Cortex of kidney (tissue), 1 donor: ENCODE measurements at places on chromosomes 3 and 15.

DNA sequence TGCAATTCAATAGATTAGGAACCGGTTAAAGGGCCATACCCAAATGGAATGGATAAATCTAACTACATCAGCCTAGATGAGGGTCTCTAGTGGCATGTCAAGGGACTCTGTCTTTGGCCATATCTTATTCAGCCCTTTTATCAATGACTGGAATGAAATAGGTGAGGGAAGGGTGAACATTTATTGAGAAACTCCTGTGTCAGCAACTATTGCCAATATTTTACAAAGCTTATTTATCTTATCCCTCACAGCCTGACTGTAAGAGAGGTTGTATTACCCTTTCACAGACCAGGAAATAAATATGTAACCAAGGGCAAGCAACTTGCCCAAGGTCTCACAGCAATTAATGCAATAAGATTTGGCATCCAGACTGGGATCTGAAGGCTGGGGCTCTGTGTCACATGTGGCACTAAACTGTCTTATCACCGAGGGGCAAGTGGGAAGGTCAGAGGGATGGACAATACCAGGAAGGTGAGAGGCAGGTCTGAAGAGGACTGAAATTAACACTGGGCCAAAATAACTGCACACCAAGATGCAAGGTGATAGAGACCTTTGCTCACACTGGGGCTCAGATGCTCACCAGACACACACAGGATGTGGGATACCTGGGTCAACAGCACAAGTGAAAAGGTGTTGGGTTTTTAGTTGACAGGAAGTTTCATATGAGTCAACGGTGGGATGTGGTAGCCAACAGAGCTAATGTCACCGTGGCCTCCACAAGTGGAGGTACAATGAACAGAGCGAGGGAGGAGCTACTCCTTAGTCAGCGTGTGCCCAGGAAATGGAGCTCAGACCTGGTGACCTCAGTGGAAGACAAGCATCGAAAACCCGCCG lies 261.3 kb downstream of the RPLP1 start:
- DNase-seq, result no peak

DNA sequence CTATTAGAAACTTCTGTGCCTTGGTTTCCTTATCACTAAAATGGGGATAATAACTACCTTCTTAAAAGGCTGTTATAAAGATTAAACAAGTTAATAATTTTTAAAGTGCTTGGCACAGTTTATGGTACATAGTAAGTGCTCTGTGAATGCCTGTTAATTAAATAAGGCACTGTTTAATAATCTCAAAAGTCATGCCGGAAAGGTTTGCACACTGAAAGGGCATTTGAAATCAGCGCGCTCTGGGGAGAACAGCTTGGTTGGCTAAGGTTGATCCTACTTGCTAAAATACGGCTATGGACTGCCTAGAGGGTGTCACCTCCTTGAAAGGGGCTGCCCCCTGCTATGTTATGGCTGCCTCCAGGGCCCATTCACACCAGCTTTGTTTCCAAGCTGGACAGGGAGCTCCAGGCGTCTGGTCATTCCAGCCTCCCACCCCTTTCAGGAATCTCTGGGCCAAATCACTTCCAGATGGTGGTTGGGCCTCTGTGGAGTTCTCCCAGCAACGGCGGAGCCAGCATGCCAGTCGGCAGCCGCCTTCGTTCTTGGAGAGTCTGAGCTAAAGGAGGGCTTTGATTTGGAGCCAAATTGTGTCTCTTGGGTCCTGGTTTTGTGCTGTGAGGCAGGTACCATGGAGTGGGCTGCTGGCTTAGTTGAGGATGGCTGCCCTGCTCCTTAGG lies 5.9 kb downstream of the FLNB start:
- DNase-seq, result no peak

GRCh38 chr15:86080302-86080701 lies 631 bp downstream of the AGBL1 start:
- DNase-seq, result no peak

GRCh38 chr3:106386050-106386449 lies 517.2 kb upstream of the CBLB start:
- DNase-seq, result no peak

- DNase-seq, result no peak
Measured at GRCh38 chr3:76310667-76311066, 525.3 kb upstream of the ZNF717 start.

DNA sequence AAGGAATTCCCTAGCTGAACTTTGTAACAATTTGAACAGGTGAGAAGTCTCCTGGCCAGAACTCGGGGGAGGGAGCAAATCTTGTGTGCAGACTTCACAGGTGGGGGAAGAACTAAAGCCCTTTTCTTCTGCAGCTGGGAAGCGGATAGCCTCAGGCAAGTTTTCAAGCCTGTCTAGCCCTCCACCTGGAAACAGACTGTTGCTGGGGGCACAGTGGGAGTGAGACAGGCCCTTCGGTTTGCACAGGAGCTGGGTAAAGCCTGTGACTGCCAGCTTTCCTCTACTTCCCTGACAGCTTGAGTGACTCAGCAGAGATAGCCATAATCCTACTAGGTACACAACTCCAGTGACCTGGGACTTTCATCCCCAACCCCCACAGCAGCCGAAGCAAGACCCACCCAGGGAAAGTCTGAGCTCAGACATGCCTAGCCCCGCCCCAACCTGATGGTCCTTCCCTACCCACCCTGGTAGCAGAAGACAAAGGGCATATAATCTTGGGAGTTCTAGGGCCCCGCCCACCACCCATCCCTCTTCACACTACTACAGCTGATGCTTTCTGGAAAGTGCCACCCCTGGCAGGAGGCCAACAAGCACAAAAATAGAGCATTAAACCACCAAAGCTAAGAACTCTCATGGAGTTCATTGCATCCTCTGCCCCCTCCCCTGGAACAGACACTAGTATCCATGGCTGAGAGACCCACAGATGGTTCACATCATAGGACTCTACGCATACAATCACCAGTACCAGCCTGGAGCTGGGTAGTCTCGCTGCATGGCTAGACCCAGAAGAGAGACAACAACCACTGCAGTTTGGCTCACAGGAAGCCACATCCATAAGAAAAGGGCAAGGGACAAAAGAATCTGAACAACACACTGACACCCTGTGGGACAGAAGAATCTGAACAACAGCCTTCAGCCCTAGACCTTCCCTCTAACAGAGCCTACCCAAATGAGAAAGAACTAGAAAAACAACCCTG lies 479.0 kb downstream of the RAP2B start:
- DNase-seq, result no peak

GRCh38 chr3:100844063-100844936 lies 135.0 kb downstream of the TFG start:
- DNase-seq, result no peak

DNA sequence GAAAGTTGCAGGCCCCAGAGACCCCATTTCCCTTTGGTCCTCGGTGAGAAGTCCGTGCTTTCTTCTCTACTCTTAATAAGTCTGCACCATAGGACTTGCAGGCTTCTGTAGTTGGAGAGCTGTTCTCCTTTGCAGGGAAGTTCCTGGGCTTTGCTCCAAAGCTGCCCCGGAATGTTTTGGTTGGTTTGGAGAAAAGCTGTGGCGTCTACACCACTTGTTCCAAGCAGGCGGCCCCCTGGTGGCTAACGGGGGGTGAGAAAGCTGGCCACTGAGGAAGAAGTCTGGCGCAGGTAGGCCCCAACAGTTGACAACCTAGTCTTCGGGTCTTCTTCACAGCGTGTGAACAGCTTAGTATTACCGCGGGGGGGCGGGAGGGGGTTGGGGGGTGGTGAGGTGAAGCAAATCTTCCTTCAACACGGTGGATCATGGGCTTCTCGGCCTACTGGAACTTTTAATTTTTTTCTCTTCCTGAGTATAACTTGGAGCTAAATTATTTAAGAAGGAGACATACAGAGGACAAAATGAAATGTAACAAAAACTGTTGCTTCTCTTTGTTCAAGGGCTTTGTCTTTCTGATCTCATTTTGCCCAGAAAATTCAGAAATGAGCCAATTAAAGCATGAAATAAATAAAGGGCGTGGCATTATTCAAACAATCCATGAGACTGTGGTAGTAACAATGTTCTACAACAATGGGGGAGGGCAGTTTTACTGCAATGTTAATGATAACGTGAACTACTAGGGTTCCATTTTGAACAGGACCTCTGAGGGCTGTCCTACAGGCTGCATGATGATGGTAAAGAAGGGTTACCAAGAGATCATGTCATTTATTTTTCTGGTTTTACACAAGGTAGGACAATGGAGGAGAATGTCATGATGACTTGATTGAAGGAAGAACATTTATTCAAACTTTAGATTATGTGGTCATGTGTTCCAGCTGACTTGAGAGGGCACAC lies 2.2 kb upstream of the THRB start:
- DNase-seq, result no peak

DNA sequence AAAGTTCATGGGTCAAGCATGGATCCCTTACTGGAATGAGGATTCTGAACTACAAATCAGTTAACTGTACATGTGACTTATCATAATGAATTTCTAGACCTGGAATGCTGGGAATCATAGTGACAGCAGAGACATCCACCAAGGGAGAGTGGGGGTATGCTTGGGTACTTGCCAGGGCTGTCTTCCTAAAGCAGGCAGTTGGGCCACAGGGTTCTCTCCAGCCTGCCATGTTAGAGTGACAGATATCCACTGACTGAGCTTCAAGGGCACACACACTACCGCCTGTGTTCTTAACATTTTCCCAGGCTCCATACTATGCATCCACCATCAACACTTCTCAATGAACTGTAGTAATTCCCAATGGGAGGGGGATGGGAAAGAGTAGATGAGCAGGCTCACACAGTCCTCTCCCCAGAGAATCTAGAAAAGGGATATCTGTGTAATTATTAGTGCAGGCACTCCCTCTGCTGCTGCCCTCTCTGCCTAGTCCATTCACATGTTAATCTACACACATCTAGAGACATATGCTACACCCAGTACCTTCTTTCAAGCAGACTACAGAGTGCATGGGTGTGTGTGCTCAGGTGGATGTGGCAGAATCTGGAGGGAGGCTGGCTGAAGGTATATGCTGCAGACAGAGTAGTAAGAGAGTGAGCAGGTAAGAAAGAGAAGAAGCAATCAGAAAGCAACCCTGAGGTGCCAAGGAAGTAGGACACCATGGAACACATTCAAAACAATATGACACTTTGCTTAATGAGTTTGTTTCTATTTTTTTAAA lies 3.7 kb downstream of the FSTL1 start:
- DNase-seq, result no peak

- no peak for DNase-seq
Measured at GRCh38 chr3:55870594-55870993, 383.5 kb upstream of the WNT5A start.

DNA sequence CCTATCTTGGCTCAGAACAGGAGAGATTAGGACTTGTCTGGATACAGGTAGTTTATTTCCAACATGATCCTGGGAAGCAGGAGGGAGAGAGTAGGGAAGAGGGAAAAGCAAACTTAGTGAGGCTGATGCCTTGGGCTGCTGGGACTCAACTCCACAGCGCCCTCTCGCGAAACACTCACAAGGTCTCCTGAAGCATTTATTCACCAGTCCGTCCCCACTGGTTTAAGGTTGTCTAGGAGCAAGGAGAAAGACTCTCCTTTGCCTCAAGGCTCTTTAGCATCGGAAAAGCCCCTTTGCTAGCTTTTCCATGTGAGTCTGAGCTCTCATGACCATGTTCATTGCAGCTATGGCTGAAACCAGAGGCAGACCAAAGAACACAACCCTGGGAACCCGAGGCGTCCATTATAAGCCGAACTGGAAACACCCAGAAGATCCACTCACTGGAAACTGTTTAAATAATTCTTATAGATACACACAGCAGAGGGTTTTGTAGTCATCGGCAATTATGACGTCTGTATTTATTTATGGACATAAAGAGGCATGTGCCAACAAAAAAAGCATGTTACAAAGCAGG lies 244.5 kb downstream of the CD47 start:
- DNase-seq, result no peak

GRCh38 chr3:60514085-60514649 lies 737.1 kb downstream of the FHIT start:
- no peak for DNase-seq

DNA sequence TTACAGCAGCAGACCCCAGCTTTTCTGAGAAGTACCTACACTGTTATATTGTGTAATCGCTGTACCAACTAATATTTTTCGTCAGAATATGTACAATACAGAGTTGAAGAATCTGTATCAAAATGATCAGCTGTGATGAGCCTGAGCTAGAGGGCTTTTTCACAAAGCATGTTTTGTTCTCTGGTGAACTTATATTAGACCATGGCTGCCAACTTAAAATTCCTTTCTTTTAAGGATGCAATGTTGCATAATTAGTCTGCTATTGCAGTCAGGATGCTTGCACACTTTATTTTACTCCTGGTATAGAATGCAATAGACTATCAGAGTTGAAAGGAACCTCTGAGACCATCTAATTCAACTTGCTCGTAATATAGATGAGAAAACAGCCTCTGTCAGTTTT lies 127.8 kb downstream of the RBMS3 start:
- no peak for DNase-seq

- DNase-seq, result no peak
Measured at GRCh38 chr3:3038201-3038991, 71.8 kb downstream of the IL5RA start.

DNA sequence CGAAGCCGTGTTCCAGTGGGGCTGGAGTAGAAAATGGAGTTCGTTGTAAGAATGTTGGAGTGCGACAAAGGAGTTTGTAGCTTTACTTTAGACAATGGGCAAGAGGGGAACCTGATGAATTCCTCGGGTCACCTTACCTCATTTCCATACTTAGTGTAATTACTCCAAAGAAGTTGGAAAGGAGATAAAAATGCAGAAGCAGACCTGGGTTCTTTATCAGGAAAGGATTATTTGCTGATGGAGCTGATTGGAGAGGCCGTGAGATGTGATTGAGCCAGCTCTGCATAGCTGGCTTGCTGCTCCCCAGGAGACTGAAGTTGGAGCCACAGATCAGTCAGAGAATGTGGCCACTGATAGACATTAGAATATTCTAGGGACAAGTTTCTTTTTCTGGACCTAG lies 33.4 kb upstream of the TBL1XR1 start:
- no peak for DNase-seq

- DNase-seq, result no peak
Measured at GRCh38 chr3:16385151-16385550, 120.1 kb downstream of the OXNAD1 start.

- no peak for DNase-seq
Measured at GRCh38 chr15:80507638-80508316, 103.6 kb downstream of the ARNT2 start.

- no peak for DNase-seq
Measured at GRCh38 chr3:39176025-39176714, 16.2 kb downstream of the XIRP1 start.

DNA sequence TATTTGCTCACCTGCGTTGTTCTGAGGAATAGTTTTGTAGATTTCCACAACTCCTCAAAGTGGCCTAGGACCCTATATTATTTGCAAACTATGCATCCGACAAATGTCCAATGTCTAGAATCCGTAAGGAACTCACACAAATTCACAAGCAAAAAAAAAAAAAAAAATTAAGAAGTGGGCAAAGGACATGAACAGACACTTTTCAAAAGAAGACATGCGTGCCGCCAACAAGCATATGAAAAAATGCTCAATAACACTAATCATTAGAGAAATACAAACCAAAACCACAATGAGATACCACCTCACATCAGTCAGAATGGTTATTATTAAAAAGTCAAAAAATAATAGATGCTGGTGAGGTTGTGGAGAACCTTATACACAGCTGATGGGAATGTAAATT lies 398.5 kb upstream of the PROK2 start:
- no peak for DNase-seq
